Fibroblast of skin of right biceps (primary cell): ENCODE measurements at places on chromosomes 7 and 10.

- no peak for DNase-seq
These were observed 4.0 kb downstream of the INPP5A start for GRCh38 chr10:132541601-132542011.

- DNase-seq: no peak
These were observed 37.2 kb downstream of the CYCS start for GRCh38 chr7:25087855-25088254.

DNA sequence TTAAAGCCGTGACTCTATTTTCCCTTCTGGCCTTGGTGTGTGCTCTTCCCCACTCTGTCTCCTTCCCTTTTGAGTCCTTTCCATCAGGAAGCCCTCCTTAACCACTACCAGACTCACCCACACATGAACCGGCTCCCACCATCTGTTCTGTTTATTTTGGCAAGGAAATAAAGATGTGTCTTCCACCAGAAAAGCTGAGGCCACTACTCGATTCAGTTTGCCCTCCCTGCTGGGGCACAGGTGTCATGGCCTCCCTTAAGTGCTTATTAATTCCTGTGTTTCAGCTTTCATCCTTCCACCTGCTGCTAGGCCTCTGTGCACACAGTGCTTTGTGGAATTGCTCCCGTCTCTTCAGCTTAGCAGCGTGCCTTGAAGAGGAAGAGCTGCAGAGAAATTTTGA is 16.7 kb downstream of the POR start:
- no peak for DNase-seq

DNA sequence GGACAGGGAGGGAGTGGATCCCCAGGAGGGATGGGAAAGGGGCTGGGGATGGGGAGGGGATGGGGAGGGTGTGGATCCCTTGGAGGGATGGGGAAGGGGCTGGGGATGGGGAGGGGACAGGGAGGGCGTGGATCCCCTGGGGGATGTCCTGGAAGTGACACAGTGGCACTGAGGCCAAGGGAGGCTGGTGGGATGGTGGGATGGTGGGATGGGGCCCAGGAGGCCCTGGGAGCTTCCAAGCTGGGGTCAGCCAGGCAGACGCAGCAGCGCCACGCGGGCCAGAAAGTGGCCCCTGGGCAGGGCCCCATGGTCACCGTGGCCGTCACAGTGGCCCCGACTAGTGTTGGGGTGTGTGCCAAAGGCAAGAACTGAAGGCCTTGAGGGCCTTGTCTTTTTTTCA is 67.8 kb downstream of the INPP5A start:
- no peak for DNase-seq

- peak; percentile 43 for DNase-seq
These were observed 117.3 kb downstream of the SVIL start for GRCh38 chr10:29517352-29517923.

- no peak for DNase-seq
These were observed 692.1 kb downstream of the PCDH15 start for GRCh38 chr10:54108961-54109360.

DNA sequence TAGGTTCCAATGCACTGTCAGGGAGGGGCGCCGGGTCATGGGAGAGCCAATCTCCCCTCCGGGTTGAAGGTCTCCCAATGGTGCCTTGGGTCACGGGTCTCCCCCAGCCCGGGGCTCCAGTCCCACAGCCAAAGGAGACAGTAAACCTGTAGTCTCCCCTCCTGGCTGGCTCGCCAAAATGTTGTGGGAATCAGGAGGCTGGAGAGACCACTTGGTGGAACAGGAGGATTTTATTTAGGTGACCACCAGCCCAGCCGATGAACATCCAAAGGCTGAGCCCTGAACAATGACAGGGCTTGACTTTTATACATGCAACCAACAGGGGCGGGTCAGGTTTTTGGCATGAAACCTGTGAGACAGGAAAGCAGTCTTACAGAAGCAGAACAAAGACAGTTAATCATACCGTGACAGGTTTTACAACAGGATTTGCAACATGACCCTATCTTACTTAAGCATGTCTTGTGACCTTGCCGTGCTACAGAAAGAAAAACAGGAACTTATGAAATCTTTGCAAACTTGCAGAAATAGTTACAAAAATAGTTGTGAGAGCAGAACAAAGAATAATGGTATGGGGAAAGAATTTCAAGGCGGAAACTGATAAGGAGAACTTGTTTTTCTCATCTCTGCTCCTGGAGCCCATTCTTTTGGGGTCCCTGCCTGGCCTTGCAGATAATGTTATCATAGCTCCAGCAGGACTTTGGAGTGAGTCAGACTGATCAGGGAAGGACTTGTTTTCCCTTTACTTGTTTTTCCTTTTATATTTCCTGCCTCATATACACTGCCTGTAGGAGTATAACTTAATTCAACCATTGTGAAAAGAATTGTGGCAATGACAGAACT is 7.1 kb downstream of the ERV3-1 start:
- DNase-seq: no peak

GRCh38 chr7:101109368-101109767 is 17.5 kb upstream of the SERPINE1 start:
- no peak for DNase-seq

GRCh38 chr10:26697922-26698608 is 564 bp downstream of the PDSS1 start:
- DNase-seq: no peak

- no peak for DNase-seq
These were observed 14.2 kb downstream of the FBH1 start for GRCh38 chr10:5904227-5904626.

GRCh38 chr10:42986633-42987032 is 90.2 kb upstream of the RET start:
- no peak for DNase-seq

GRCh38 chr10:21715531-21716195 is 181.6 kb downstream of the MLLT10 start:
- DNase-seq: no peak

DNA sequence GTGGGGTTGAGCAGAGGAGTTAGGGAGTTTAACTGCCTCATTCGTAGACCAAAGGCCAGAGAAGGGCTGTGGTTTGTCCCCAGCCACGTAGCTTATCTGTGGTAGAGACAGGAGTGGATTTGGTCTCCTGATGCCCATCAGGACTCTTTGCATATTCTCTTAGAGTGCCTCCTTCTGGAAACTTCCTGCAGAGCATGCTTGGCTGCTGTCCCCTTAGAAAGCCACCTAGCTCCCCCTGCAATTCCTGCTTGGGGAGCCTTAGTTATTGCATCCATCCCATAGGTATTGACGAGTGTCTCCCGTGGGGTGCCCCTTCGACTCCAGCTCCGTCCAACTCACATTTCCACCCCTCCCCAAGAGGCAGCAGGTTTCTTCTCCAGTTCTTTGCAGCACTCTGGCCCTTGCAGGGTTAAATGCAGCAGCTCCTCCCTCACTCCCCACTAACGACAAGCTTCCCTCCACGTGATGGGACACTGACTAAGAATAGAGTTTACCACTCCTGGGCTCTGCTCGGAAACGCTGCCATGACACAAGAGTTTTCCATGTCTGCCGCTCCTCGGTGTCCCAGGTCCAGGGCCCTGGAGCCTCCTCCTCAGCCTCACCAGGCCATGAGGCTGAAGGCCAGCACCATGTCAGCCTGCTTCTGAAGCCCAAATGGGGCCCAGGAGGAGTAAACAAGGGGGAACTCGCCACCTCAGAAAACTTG is 147.8 kb upstream of the UNC5B start:
- DNase-seq: peak; percentile 7

DNA sequence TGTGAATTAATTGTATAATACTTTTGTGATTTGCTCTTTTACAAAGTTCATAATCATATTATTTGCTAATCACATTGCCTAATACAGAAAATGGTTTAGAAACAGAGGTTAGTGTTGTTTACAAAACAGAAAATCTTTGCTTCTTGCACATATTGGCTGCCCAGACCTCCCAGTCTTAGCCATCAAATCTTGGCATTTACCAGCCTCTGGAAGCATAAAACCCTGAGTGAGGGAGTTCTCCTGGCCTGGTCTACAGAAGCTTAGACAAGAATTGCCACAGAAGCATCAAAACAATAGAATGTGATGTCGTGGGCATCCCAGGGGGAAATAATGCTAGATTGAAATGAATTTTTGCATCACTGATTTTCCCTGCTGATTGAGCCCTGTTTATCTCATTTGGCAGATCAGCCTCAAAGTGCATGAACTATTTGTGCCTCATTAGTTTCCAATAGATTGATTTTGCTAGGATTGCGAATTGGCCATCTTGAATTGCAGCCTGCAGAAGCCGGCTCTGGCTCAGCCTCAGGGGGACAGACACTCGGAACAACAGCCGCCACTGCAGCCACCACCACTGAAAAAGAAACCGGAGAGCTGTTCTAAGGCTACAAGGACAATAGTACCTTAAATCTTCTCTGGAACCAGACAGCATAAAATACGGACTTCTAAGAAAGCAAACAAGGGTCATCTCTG is 11.1 kb upstream of the SORBS1 start:
- no peak for DNase-seq

DNA sequence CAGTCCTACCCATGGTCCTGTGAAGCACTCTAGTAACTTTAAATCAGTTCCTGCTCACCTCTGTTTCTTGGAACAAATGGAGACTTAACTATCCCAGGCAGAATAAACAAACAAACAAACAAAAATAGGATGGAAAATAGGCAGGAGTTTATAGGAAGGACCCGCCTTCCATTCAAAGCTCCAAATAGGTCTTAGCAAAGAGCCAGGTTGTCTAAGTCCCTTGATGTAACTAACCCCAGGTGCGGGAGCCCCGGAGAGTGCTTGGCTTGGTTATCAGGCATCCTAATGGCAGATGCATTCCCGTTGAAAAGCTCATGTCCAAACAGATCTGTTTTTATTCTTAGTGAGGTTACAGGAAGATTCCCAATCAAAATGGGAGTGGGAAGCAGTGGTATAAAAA is 2.2 kb downstream of the IFIT2 start:
- no peak for DNase-seq

DNA sequence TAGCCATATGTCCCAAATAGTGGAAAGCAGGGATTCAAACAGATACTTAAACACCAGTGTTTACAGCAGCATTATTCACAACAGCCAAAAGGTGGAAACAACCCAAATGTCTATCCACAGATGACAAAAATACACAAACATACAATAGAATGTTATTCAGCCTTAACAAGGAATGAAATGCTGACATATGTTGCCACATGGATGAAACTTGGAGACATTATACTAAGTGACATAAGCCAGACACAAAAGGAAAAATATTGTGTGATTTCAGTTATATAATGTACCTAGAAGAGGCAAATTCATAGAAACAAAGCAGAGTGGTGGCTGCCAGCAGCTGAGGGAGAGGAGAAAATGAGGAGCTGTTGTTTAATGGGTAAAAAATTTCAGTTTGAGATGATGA is 533.9 kb upstream of the FZD8 start:
- no peak for DNase-seq
